AG04450 (cell line): ENCODE measurements at places on chromosomes 2 and 18. TPM values are rescaled to one million over a fixed set of nuclear protein-coding genes. Genes with fewer than 3 reads are reported as not detected.
A peak's percentile ranks its signal among the peaks of the same experiment; 100 is the strongest.

- no peak for DNase-seq
Observed at GRCh38 chr2:127155947-127156346, 49.0 kb upstream of the BIN1 start.

DNA sequence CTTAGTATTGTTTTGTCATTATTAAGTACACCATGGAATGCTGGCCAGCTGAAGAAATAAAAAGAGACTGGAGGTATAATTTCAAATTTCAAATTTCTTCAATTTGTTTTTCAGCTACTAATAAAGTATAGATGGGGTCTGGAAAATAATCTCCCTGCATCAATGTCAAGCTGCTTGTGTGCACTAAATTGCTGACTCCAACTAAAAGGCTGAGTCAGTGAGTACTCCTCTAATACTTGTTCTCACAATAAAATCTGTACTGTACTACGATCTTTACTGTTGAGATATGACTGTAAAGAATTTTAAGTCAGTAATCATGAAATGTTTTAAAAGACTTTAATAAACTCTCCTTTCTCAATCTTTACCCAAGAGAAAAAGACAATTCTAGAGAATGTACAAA lies 131.9 kb downstream of the SATB2 start:
- no peak for DNase-seq

GRCh38 chr2:201128933-201129505 lies 13.1 kb downstream of the CFLAR start:
- DNase-seq: peak; percentile 30

DNA sequence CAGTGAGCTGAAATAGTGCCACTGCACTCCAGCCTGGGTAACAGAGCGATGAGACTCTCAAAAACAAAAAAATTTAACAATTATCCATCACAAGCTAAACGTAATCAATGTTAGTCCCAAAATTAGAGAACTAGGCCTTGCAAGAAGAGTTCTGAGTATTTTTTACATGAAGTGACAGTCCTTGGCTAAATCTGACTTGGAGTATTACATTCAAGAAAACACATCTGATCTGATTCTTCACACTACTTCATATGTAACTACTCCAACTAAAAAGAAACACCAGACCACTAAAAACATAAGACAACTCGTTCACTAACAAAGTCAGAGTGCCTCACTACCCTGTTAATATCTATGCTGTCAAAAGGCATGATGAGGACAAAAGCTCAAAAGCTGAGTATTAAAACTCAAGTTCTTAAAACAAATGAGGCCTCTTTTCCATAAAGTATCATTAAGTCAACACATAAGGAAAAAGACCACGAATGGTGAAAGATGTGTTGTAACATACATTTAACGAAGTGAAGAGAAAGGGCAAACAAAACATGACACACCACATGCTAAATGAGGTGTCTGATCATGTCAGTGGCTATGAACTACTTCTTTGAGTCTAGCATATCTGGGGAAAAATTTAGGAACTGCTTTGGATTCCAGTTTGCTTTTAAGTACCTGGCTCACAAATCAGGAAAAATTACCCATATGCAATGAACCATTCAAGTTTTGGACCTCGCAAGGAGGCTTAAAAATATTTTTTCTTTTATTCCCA lies 42.4 kb downstream of the TRIP12 start:
- no peak for DNase-seq

DNA sequence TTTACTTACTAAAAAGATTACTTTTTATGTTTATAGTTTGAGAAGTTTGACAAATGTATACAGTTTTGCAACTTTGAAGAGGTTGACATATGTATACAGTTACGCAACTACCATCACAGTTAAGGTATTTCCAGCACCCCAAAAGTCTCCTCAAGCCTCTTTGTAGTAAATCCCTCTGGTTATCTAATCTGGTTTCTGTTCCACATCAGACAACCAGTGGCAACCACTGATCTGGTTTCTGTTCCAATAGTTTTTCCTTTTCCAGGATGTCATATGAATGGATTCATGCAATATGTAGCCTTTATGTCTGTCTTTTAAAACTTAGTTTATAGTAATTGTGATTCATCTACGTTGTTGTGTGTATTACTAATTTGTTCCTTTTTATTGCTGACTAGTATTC lies 23.5 kb downstream of the IFIH1 start:
- no peak for DNase-seq

- no peak for DNase-seq
Observed at GRCh38 chr2:207319316-207319715, 153.6 kb upstream of the KLF7 start.

DNA sequence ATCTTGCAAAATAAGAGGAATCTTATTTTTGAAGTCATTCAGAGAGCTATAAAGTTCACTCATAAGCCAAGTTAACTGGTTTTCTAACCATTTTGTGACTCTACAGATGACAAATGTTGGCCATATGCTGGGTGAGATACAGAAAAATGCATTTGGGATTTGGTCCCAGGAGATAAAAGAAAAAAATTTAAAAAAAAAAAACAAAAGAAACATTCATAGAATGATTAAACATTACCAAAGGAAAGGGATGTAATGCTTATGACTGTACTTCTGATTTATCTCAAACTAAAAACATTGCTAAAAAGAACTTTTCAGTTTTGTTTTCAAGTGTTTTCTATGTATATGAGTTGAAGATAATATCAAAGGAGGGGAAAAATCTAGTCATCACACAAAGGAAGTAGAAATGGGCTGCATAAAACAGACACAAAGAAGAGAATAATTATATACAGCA lies 43.1 kb downstream of the PELI1 start:
- DNase-seq: no peak

GRCh38 chr18:2588666-2589344 lies 17.4 kb downstream of the NDC80 start:
- no peak for DNase-seq

- no peak for DNase-seq
Observed at GRCh38 chr2:139492131-139492680, 712.0 kb upstream of the NXPH2 start.

DNA sequence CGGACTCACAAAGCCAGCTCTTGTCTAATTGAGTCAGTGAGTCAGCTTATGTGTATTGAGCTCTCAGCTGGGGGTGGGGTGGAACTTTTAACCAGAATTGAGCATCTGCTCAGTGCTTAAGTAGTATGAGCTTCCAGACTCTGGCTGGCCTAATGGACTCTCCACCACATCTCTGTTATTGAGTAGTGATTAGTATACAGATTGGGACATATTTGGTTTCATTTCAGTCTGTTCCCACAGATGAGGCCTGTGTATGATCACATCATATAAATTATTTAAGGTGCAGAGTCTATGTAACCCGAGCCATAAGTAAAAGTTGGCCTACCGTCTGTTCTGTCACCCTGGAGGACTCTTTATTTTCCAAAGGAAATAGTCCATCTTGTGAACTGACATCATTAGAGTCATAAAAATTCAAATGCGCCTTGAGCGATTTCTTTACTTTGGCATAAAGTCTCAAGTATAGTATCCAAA lies 152.1 kb downstream of the THSD7B start:
- DNase-seq: no peak

GRCh38 chr2:145851730-145852129 lies 1331.8 kb upstream of the ZEB2 start:
- DNase-seq: no peak

- DNase-seq: no peak
Observed at GRCh38 chr2:10045561-10046355, 2.4 kb downstream of the KLF11 start.

DNA sequence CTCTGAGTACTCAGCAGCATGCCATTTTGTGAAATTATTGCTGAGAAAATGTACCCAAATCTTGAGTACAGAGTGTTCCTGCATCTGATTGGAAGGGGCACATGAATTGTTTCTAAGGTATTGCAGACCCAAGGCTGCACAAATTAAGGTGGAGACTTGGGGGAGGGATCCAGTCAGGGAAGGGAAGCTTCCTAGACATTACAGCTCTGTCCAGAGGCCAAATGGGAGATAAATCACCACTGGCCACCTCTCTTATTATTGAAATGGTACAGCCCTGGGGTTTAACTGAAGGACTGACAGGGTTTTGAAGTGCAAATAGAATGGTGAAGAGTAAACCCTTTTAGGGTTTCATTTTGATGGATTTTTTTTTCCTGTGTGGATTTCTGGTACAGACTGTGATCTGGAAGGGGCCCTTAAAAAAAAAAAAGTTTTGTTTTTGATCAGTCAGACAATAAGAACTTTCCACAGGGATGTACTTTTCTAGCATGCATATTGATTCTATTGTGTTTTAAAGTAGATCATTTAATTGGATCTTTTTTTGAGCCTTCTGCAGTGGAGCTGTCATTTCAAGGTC lies 119.4 kb downstream of the GREB1L start:
- DNase-seq: no peak

GRCh38 chr2:171894612-171894947 lies 536 bp upstream of the SLC25A12 start:
- no peak for DNase-seq

- no peak for DNase-seq
Observed at GRCh38 chr2:36965206-36965605, 1.1 kb downstream of the STRN start.

DNA sequence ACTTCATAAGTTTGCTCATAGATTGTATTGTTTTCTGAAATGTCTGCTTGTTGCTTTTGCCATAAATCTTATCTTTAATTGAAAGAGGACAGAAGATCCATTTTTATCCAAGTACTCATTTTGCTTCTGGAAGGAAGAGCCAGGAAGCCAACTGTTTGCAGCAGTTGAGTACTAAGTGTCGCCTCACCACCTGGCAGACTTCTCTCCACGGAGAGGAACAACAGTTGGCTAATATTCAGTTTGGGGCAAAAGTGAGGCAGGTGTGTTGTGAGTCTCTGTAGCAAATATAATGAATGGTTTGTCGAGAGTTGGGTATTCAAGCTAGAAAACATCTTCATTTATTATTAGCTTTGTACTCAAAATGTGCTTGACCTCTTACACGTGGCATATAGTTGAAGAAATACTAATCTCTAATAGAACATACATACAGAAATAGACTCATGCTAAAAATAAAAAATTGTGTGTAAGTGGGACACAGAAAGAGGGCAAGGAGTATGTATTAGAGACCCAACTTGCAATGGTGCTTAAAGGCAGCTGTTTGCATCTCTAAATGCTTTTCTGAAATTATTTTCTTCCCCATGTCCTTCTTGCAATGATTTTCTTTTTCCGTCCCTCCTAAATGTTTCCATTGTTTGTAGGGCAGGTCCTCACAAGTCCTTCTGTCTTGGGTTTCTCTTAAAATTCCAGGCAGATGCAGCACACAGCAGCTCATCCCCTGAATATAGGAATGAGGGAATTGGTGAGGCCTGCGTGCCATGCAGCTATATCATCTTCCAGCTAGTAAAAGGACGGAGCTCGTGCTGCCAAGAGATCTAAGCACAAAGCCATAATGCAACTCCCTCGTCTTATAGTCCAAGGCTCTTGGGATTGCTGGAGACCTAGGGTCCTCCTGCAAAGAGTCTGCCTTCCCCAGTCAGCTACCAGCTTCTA lies 44.8 kb upstream of the MAP3K20 start:
- DNase-seq: no peak

DNA sequence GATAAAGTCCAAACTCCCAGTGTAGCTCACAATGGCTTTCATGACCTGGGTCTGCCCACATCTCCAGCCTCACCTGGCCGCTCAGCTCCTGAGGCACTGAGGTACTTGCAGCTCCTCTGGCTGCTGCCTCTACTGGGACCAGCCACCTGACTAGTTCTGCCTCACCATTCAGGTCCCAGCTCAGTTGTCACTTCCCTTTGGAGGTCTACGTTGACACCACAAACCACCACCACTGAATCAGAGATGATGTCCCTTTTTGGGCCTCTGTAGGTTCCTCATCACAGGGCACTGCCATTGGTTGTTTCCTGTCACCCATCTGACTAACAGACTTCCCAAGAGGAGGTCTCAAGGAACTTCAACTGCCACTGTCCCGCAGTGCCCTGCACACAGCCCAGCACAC lies 21.2 kb downstream of the SPP2 start:
- no peak for DNase-seq

DNA sequence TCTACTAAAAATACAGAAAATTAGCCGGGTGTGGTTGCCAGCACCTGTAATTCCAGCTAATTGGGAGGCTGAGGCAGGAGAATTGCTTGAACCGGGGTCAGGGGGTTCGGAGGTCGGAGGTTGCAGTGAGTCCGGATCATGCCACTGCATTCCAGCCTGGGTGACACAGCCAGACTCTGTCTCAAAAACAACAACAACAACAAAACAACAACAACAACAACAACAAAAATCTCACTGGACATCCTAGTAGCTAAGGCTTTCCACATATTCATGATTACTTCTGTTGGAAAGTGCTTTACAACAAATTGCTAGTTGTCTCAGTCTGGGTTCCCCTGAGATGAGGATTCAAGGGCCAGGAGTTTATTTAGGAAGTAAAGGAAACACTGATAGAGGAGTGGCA lies 4.3 kb upstream of the MROH2A start:
- no peak for DNase-seq

- DNase-seq: no peak
Observed at GRCh38 chr18:55912919-55913318, 324.9 kb upstream of the TCF4 start.

DNA sequence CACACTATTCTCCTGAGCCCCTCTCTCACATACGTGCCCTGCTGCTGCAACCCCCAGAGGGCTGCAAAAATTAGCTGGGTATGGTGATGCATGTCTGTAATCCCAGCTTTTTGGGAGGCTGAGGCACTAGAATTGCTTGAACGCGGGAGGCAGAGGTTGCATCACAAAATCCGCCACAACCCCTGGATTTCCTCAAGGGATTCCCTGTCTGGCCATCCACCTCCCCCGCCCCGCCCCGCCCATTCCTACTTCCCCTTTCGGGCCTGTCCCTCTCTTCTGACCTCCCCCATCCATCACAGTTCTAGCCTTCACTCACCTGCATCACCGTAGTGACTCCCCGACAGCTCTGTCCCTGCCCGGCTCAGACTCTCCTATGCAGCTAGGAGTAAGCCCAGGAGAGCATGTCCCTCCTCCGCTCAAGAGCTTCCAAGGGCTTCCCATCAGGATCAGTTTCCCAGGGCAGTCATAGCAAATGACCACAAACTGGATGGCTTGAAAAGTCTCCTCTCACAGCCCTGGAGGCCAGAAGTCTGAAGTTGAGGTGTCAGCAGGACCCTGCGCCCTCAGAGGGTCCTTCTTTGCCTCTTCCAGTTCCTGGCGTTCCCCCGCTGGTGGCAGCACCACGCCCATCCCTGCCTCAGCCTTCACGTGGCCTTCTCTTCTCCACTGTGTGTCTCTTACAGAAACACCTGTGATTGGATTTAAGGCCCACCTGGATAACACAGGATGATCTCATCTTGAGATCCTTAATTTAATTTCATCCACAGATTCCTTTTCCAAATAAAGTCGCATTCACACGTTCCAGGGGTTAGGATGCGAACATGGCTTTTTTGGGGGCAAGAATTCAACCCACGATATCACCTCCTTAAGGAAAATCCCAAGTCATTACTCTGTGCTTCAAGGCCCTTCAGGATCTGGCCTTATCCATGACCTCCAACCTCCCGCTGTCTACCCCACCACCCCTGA lies 58.5 kb downstream of the HS1BP3 start:
- DNase-seq: no peak

GRCh38 chr2:142308744-142309143 lies 177.9 kb upstream of the LRP1B start:
- no peak for DNase-seq

The ACOXL gene
- not detected in 2 replicates for polyA plus RNA-seq

The UNC50 gene
- polyA plus RNA-seq: 44.8 and 64.1 TPM in 2 replicates

The NEB gene
- 0.06 and 0.14 TPM in 2 replicates for polyA plus RNA-seq

The TCF4 gene
- polyA plus RNA-seq: 41.4 and 47.3 TPM in 2 replicates

The ZNF521 gene
- 25.9 and 27.4 TPM in 2 replicates for polyA plus RNA-seq
